ENCODE measurements at places on chromosomes 2 and 18.

- DNase-seq, result no peak
Measured at GRCh38 chr2:167857416-167857815, 390.0 kb downstream of the STK39 start.

DNA sequence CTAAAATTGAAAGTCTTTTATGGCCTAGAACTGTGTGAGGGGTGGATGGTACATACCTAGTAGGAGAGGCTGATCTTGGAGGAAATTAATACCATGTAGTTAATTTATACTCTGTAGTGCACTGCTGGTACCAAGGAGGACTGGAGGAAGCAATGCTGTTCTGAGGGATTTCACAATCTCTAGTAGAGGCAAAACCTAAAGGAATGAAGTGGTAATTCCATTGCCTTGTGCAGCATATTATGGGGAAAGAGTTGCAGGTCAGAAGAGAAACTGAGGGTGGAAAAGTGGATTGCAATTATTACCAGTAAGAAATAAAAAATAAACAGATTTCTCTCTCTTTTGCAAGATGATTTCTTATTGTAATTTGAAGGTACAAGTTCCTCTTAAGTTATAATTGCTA, 2.2 kb downstream of the ABI2 start:
- DNase-seq, result no peak

DNA sequence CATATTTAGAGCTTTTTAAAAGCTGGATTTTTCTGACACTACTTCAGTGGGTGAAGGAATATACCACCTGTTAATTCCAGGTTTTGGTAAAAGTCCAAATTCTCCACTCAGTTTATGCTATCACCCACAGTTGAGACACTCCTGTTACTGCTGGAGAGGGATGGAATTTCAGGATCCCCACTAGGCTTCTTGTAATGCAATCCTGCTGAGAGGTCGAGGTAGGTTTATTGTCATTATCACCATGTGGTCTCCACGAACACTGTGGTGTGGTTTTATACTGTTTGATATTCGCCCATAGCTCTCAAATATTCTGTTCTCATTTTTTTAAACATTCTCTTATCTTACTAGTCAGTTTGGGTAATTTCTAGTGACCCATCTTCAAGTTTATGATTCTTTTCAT, 167.9 kb downstream of the CCDC102B start:
- no peak for DNase-seq

DNA sequence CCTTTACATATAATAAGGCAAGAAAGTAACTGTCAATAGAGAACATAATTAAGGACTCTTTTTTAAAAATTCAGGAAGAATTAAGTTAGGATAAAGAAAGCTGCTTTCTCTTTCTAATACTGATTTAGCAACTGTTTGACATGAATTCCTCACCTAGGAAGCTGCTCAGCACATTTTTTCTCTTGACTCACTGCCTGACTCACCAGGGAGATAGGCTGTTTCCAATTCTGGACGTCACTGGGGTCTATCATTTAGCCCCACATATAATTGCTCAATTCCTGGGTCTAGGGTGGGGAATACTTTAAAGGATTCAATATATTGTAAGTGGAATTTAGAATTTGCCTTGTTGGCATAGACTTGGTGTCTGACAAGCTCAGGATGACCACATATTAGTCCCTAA, 50.8 kb upstream of the UGP2 start:
- DNase-seq, result no peak

DNA sequence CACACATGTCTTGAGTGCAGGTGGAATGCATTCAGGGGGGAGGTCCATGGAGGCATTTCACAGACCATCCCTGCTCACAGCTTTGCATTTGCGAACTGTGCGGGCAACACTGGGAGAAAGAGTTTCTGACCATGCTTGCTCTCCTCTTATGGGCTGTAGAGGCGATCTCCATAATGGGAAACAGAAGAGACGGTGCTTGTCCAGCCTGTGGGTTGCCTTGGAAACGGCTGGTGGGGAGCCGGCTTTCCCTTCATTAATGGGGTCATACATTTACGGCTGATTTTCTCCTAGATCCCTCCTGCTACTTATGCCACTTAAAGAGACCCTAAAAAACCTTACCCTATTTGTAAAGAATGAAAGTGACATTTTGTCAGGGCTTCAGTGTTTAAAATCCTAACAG, 147.4 kb downstream of the SOX11 start:
- no peak for DNase-seq

Measured in ELF-1 (cell line).